SK-MEL-5 (cell line): ENCODE measurements at places on chromosomes 6 and 20. TPM values are rescaled to one million over a fixed set of nuclear protein-coding genes. Genes with fewer than 3 reads are reported as not detected.

Gene SPACA1
- not detected in 2 replicates for total RNA-seq

DNA sequence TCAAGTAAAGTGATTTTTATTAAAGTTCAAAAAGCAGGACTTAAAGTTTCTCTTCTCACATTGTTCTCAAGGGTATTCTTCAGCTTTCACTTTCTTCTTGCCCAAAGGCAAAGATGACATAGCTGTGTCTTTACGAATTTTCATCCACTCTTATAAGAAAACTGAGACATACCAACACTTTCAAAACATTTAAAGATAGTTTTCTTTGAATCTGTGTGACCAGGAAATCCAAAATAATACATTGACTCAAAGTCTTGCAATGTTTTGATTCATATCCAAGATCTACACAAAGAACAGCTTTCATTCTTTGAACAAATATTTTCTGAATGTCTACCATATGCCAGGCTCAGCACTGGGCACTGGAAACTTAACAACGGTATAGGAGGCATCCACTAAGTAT lies 117.9 kb downstream of the SIM1 start:
- no peak for DNase-seq

GRCh38 chr6:138389551-138389950 lies 11.8 kb downstream of the SMIM28 start:
- DNase-seq, result no peak

DNA sequence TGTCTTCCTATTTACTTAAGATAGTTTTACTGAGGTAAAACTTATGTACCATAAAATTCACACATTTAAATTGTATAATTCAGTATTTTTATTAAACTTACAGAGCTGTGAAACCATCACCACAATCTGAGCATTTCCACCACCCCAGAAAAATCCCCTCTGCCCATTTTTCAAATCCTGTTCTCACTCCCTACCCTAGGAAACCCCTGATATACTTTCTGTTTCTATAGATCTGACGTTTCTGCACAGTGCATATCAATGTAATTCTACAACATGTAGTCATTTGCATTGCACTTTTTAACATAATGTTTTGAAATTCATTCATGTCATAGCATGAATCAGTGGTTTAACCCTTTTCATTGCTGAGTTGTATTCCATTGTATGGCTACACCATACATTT lies 96.7 kb upstream of the OPRM1 start:
- no peak for DNase-seq

- no peak for DNase-seq
Observed at GRCh38 chr6:8236956-8237355, 134.6 kb upstream of the EEF1E1 start.

- DNase-seq, result no peak
Observed at GRCh38 chr6:87919416-87919815, 128.2 kb upstream of the SPACA1 start.

- no peak for DNase-seq
Observed at GRCh38 chr6:44263354-44264100, 1.8 kb downstream of the NFKBIE start.

DNA sequence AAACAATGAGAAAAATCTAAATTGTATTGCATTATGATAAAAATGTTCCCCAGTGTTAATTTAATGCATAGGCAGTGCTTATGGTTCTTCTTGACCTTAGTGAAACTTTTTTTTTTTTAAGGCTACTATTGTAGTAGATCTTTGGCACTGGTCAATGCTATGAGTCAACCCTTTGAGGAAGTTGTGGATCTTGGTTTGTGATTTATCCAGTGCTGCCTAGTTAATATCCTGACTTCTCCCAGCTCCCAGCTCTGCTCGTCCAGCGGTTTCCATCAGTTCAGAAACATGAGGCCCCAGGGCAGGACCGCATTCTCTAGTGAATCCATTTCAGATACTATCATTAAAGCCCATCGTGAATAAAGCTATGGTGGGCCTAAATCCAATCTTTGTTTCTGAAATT lies 364.5 kb upstream of the JARID2 start:
- DNase-seq, result no peak
